ENCODE measurements at places on chromosomes 7 and 10.

GRCh38 chr7:89283302-89283701 lies 487.8 kb upstream of the TEX47 start:
- DNase-seq, result no peak

DNA sequence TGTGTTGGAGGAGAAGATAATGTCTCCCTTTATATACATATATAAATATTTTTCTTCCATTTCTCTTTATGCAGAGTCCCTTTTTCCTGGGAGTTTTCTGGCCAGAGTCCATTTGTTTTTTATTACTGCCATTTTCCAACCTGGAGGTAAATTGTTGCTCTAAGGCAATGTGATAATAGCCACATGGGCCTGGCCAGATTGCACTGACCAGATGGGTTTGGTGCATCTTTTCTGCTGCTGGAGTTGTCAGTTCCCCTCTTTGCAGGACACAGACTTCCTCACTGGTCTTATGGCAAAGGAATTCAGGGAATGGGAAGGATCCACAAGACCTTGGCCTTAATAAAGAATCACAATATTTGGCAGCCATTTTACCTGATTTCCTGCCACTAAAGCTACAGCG lies 254.9 kb downstream of the SORCS3 start:
- no peak for DNase-seq

DNA sequence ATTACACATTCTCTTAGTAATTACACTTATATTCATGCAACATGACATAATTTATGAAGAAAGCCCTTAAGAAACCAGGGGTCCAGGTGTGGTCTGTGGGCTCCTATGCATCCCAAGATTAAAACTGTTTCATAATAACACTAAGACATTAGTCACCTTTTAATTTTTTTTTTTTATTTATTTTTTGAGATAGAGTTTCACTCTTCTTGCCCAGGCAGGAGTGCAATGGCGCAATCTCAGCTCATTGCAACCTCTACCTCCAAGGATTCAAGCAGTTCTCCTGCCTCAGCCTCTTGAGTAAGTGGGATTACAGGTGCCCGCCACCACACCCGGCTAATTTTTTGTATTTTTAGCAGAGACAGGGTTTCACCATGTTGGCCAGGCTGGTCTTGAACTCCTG lies 12.5 kb downstream of the GDI2 start:
- no peak for DNase-seq

GRCh38 chr10:27801171-27801785 lies 55.7 kb upstream of the MKX start:
- DNase-seq, result no peak
